ENCODE measurements at places on chromosomes 6 and 20.

DNA sequence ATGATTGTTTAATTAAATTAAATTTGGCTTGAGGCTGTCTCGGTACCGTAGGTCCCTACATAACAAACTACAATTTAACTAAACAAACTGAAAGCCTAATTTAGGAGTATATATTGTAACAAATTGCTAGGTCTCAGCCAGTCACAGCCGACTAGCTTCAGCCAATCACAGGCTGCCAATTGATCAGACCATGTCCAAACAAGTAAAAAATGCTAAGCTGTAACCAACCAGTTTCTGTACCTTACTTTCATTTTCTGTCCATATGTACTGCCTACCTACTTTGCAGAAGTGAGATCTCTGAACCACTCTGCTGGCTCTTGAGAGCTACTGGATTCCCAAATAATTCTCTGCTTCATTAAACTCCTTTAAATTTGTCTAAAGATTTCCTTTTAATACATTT is 648.0 kb upstream of the GJE1 start:
- no peak for DNase-seq

DNA sequence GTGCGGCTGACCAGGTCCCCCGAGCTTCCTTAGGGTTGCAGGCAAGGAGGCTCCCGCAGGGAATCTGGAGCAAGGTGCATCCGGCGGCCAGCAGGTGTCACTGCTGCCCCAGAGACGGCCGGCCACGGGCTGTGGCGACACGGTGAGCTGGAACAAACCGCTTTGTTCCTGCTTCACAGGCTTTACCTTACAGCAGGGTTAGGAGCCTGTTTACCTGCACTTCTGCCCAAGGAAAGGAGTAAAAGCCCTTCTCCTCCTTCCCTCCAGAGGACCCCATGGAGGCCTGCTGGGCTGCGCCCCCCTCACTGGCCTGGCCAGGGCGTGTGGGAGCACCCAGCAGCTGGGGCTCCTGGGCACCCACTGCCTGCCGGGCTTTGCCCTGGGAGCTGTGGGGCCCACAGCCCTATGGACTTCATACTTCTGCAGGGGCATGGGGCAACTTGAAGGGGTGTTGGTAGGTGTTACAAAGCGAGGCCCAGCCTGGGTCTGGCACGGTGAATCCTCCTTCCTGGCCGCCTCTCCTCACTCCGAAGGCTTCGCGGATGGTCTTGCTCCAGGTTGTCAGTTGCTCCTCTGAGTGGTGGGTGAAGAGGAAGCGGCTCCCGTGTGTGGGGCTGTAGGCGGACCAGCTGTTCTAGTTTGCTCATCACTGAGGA is 88.4 kb downstream of the CDC5L start:
- DNase-seq, result peak; percentile 46

DNA sequence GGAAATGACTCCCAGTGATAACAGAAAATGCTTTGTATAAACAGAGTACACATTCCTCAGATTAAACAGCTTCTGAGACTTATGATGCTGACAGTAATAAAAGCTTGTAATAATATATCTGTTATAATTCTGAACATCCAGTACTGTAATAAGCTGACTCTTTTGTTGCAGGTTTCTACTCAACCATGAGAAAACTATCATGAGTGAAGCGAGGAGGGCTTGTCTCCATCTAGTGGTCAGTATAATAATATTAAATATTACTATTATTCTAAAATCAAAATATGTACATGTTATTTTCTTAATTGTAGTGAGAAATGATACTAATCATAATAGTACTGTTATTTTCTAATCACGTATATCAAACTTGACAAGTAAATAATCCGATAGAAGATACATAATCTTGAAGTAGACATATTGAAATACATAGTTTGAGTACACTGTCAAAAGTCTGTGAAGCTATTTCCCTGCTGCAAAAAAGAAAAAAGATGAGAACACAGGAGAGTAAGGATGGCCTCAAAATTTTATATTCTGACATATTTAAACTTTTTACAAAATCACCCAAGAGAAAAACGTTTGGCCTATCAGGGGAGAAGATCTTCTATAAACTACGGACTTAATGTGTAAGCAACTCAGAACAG is 183.1 kb downstream of the MOXD1 start:
- DNase-seq, result no peak

- no peak for DNase-seq
Observed at GRCh38 chr20:11379257-11380011, 538.3 kb upstream of the BTBD3 start.

DNA sequence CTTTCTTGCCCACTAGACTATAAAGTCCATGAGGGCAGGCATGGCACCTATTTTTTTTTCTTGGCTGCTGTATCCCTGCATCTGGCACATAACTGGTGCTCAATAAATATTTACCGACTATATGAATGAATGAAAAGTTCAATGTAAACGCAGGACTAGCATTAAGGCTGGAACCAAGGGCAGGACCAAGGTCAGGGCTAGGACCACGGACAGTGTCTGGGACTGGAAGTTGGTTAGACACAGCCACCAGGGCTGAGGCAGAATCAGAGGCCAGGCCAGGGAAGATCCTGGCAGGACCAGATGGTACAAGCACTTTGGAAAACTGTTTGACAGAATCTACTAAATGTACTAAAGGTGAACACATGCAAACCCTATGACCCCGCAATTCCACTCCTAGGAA is 3.7 kb downstream of the TNXB start:
- no peak for DNase-seq

GRCh38 chr6:27312146-27312949 is at the start of gene POM121L2:
TSS of gene POM121L2 (minus strand) at chr6:27312273. CDS start at chr6:27312170, 103 bp downstream.
- DNase-seq, result peak; percentile 35

GRCh38 chr6:148367411-148368024 is 24.9 kb downstream of the SASH1 start:
- DNase-seq, result no peak

DNA sequence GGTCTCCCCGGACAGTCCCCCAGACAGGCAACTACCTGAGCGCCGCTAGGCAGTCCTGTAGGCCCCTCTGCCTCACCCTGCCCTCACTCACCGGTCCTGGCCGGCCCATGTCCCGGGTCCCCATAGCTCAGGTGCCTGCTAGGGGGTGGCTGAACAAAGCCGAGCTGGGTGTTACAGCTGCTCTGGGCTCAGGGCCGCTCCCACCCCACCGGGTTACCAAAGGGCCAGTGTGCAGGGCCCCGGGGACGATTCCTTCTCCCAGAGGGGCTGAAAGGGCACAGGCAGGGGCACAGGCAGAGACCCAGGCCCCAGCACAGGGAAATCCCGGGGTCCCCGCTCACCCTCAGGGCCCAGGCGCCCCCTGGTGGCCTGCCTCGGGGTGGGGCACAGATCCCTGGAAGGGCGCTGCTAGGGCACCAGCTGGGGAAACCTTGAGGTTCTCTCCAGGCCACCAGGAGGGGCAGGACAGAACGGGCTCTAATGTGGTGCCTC is 118.4 kb downstream of the GRM4 start:
- DNase-seq, result peak; percentile 53

- DNase-seq, result no peak
Observed at GRCh38 chr20:48025051-48025515, 239.8 kb upstream of the SULF2 start.

DNA sequence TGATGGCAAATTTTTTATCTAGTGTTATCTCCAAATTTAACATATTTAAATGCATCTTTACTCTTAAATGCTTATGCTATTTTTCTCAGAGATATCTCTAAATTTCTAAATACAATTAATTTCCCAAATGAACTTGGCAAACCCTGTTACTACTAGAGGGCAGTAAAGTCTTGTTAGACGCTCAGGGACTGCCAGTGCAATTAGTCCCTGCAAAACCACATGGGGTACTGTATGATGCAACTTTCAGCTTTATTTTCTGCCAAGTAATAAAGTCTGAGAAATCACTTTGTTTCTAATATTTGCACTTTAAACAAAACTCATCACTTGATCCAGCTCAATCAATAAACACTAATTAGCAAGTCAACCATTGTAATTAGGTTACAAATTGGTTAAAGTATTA is 76.0 kb upstream of the ADGRB3 start:
- no peak for DNase-seq

DNA sequence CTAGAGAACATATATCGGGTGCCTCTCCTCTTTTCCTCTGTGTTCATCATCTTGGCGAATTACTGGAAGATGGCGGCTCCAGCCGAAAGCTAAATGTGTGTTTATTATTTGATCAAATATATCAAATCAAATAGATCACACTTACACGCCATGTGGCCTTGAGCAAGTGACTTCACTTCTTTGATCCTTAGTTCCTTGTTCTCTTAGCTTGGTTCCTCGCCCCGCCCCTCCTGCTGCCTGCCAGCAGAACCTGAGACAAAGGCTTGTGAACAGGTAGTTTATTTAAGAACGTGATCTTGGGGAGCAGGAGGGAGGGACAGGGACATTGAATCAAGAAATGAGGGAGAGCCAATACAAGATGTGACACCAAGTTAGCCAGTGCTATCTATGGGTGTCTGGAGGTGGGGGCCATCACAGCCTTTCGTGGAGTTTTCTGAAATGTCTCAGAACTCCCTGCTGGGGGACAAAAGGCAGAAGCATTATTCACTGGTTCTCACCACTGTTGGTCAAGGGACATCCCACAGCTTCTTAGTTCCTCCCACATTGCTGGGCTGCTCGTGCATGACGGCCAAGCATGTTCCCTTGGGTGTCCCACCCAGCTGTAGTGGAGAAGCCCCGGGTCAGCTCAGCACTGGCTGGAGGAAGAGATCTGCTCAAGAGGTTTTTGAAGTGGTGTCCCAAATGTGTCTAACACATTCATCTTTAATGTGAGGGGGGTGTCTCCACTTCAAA is 44.9 kb upstream of the RNF24 start:
- no peak for DNase-seq

DNA sequence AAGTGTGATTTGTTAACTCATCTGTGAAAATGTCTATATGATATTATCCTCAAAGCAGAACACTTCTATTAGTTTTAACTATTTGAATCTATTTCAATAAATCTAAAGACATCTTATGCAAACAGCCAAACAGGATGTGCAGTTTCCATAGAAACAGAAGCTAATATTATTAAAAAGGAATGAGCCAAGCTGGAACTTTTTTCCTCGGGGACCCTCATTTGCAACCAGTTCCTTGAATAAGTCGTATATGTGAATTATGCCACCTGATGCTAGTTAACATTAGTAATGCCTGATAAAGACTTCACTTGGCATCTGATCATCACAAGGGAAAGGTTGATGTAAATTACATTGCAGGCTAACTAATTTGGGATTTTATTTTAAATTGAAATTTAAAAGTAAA is 216.9 kb upstream of the SMLR1 start:
- DNase-seq, result no peak

DNA sequence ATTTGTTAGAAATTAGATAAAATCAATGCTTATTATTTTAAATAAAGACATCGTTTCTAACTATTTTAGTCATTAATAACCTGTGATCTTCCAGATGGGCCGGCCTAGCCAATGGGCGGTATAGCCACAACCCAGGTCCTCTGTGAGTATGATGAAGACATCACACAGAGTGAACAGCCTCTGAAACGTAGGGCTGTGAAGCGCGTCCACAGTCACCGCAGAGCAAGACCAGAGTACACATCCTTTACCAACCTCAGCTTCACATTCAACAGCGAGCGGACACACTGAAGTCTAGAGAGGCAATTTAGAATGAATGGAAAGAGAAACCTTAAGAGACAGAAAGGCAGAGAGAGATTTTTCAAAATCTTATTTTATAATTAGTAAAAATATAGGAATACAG is 125.0 kb upstream of the RPS6KA2 start:
- DNase-seq, result no peak

GRCh38 chr6:29737707-29738630 is 14.7 kb downstream of the HLA-F start:
- DNase-seq, result peak; percentile 38

DNA sequence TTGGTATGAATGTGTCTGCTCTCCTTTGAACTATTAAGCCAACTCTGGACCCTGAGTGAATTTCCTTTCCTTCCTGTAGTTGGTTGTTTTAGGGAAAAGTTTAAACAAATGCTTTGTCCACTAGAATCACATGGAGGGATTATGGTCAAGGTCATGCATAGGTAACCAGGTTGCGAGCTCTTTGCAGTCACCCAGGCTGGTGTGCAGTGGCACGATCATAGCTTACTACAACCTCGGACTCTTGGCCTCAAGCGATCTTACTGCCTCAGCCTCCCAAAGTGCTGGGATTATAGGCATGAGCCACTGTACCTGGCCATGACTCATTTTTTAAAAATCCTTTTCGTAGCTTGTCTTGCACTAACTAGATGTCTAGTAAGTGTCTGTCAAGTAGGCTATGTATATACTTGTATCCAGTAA is 88.0 kb upstream of the SOX4 start:
- no peak for DNase-seq

GRCh38 chr6:146909376-146909775 is 294.8 kb upstream of the STXBP5 start:
- DNase-seq, result no peak

GRCh38 chr6:13014504-13015378 is 298.2 kb downstream of the PHACTR1 start:
- no peak for DNase-seq

DNA sequence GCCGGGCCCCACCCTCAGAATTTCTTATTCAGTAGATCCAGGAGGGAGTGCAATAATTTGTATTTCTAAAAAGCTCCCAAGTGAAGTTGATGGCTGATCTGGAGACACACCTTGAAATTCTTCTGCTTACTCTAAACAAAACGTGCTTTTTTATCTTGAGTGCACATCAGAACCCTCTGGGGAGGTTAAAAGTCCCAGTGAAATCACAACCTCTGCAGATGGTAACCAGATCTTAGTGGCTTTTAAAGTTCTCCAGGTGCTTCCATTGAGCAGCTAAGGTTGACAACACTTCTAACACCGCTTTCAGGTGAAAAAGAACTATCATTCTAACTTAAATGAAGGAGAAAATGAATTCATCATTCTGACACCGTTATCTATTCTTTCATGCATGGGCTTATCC is 45.6 kb upstream of the ESR1 start:
- DNase-seq, result no peak

GRCh38 chr6:1612299-1612973 is 2.7 kb downstream of the FOXC1 start:
- no peak for DNase-seq

DNA sequence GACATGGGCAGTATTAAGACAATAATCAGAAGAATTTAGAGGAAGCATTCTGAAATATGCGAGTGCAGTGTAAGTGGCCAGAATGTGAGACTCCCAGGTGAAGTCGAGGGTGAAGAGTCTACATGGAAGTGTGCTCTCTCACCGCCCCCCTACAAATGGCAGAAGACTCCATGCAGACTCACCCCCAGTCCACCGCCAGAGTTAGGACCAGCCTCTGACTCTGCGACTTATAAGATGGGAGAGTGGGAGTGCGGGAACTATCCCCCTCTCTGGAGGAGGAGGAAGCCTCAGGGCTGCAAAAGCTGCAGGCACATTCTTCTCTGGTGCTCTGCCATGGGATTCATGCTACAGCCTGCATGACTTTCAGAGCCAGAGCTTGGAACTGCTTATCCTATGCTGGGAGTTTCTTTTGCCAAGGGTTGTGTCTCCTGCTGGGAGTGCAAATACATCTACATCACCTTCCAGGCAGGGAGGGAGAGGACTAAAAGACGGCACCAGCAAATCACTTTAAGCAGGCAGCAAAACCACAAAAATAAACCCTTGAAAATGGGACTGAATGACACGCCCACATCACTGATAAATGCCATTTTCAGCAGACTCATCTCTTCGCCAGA is 206.7 kb upstream of the SULF2 start:
- no peak for DNase-seq

GRCh38 chr6:46240866-46241565 is 70.2 kb upstream of the ENPP5 start:
- no peak for DNase-seq

- no peak for DNase-seq
Observed at GRCh38 chr20:38349856-38350255, 3.6 kb downstream of the LBP start.

- no peak for DNase-seq
Observed at GRCh38 chr6:42532038-42532669, 31.7 kb upstream of the UBR2 start.

GRCh38 chr20:64232794-64233193 is 22.8 kb upstream of the PCMTD2 start:
- DNase-seq, result no peak

All from activated T-helper 1 cell treated with anti-CD3 and anti-CD28 coated beads, Interleukin-2, amount 50 U/mL, for 16 hours (primary cell).